ENCODE measurements at places on chromosomes 6 and 20.

DNA sequence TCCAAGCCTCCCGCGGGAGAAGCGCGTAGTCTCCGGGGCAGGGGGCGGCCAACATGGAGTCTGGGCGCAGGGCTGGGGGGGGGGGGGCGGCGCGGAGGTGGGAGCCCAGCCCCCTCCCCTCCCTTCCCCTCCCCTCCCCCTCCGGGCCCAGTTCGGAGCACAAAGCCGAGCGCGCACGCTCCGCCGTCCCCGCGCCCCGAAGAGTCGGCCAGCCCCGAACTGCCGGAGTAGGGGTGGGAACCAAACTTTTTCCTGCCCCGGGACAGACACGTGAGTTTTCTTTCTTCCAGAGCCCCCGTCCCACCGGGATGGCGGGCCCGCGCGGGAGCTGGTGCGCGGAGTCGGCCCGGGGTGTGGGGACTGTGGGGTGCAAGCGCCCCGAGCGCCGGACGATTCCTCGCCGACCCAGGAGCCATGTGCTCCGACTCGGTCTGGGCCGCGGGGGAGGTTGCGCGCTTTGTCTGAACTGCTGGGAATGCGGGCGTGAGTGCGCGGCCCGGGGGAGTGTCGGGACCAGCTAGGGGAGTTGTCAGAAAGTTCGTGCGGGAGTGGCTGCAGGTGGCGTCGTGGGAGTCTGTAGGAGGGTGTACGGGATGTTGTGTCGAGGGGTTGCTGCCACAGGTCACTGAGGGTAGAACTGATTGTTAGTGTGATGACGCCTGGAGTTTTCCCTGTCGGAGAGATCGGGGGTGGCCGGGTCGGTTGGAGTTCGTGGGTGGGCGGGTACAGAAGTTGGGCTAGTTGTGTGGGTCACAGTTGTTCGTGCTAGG is 1.2 kb downstream of the TGIF2 start:
- DNase-seq, result peak; percentile 62

- DNase-seq, result no peak
These were observed 6.0 kb downstream of the AFDN start for GRCh38 chr6:167832497-167833395.

DNA sequence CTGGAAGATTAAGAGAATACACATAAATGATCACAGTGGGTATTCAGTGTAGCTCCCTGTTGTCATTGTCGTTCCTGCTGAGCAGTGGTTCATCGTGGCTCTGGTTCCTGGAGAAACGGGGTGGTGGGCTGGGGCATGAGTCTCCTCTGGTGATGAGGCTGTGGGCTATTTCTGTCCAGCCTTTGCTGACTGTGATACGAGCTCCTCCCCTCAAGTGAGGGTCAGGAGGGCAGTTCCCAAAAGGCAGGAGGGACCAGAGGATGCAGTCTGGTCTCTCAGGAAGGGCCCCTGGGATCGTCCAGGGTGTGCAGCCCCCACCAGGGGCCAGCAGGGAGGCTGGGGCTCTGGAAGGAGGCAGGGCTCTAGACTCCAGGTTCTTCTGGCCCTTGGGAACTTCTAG is 31.1 kb upstream of the DLGAP4 start:
- no peak for DNase-seq

GRCh38 chr6:107129370-107129925 is 14.1 kb upstream of the BEND3 start:
- no peak for DNase-seq

DNA sequence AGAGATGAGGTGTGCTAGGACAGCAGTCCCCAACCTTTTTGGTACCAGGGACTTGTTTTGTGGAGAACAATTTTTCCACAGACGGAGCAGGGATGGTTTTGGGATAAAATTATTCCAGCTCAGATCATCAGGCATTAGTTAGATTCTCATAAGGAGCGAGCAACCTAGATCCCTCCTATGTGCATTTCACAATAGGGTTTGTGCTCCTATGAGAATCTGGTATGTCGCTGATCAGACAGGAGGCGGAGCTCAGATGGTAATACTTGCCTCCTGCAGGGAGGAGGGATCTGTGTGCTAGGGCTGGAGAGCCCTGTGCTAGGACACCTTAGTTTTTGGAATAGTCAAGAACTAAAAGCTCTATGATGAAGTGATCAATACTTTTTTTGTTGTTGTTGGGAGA is 2.5 kb downstream of the SMIM13 start:
- peak; percentile 65 for DNase-seq

DNA sequence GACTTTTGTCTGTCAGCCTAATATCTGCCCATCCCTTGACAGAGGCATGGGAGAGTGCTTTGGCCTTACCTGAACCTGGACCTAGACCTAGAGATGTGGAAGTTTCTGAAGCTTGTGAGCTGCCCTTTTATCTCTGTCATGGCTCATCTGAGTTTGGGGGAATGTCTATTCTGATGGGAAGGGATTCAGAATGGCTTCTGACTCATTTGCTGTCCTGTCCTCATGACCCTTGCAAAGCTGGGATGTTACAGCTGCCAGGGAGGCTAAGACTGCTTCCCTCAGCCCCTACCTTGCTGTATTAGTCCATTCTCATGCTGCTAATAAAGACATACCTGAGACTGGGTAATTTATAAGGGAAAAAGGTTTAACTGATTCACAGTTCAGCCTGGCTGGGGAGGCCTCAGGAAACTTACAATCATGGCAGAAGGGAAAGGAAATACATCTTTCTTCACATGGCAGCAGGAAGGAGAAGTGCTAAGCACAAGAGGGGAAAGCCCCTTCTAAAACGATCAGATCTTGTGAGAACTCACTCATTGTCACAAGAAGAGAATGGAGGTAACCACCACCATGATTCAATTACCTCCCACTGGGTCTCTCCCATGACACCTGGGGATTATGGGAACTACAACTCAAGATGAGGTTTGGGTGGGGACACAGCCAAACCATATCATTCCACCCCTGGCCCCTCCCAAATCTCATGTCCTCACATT is 252.2 kb downstream of the ERMARD start:
- DNase-seq, result no peak

- peak; percentile 85 for DNase-seq
These were observed 1.1 kb downstream of the SPTLC3 start for GRCh38 chr20:13009682-13010406.

DNA sequence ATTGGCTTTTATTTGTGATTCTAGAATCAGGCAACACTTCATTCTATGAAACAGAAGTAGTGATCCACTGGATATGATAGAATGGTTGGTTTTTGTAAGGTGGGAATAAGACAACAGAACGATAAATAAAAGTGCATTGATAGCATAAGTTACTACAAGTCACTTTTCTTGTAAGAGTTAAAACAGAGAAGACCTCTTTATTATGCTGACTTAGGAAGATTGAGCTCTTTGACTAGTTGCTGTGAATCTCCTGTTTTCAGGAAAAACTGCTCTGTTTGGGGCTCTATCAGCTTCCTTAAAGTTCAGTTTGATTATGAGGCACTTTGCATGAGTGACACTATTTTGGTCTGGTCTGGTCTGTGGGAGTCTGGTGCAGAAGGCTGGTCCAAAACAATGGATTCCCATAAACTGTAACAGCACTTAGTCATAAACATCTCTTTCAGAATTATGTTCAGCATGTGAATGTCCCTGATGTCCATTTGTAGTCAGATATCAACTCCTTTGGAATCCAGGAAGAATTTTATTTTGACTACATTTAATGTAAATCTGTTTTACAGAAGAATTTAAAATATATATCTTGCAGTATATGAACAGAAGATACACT is 35.0 kb upstream of the DSE start:
- no peak for DNase-seq

GRCh38 chr6:148451690-148452089 is 109.1 kb downstream of the SASH1 start:
- DNase-seq, result peak; percentile 30

- DNase-seq, result peak; percentile 91
These were observed 38.5 kb upstream of the AHI1 start for GRCh38 chr6:135535989-135536414.

DNA sequence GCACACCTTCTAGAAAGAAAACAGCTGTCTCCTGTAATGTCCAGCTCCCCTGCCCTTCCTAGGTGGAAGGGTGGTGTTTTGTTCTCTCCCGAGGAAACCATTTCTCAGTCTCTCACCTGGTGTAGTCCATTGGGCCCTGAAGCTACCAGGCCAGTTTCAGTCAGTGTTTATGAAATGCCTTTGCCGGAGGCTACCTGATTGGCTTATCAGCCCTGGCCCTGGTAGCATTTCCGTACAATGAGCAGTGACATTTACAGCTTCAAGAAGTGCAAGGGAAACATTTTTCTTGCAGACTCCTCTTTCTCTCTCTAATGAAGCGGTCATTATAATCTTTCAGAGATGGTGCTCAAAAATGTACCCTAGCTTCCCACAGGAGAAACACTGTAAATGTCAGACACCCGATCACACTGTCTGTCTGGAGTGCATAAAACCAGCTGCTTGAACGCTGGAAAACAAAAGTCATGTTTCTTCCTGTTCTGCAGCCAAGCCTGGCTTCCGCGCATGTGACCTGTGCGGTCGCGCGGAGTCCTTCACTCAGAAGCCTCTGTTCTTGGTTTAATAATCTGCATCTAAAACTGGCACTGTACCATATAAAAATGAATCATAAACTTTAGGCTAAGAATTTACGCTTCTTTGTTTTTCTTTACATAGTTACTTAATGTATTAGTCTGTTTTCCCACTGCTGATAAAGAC is 28.4 kb upstream of the SAYSD1 start:
- no peak for DNase-seq

DNA sequence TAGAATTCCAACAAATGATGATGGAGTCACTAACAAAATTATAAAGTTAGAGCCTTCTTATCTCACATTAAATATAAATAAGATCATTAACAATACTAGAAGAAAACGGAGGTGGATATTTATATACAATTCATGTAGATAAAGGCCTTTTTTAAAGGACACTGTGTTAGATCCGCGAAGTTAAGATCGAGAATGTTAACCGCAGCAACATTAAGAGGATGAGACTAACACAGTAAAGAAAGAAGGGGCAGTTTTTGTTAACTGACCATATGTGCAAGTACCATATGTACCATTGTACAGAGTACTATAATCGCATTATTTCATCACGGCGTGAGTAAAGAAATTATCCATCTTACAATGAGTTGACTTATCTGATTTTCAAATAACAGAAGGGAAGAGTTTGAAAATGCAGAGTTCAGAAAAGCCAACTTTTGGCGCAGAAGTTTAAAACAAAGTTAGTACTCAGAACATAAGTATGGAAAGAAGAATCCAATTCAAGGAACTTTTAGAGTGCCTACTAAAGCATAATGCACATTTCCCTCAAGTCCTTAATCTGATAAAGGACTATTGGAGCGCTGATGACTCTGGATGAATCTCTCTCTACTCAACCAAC is 1.4 kb downstream of the FBXL4 start:
- DNase-seq, result no peak

DNA sequence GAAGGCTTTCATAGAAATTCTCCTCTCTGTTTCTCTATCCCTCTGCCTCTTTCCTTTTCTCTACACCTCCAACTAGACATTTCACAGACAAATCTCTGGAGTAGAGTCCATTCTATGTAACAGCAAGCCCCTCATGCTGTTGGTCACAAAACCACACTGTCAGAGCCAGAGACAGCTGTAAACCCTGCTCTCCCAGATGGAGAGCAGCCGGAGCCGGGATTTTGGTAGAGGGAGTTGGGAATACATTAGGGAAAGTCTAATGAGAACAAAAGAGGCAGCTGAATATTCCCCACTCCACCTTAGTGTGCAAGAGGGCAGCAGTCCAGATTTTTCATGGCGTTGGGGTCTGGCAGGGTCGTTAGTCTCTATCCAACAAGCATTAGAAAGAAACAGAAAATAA is 68.3 kb upstream of the EDN1 start:
- DNase-seq, result no peak

DNA sequence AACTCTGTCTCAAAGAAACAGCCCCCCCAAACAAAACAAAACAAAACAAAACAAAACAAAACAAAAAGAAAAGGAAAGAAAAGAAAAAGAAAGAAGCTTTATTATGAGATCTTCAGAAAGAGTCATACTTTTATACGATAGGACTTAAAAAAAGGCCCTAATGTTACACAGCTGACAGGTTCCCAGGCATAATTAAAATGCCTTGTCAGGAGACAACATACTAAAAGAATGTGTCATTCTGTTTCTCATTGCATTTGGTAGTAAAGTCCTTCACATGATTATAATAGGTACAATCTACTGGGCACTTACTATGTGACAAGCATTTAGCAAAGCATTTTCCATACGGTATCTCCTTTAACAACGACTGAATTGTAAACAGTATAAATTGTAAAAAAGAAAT is 36.4 kb upstream of the RPN2 start:
- DNase-seq, result peak; percentile 35

DNA sequence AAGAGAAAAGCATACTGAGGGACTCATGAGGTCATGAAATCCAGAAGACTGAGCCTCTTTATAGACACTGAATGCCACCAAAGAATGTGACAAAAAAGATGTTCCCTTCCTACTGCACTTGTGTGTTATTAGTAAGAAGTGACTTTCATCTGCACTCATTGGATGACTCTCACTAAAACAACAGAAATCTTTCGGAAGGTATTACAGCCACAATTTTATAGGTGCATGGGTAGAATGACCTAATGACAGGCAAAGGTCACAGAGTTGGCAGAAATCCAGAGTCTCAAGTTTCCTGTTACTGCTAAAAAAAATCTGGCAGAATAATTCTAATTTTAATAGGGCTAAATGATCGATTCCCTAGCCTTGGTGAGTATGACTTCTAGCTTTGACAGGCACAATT is 13.3 kb downstream of the PKHD1 start:
- DNase-seq, result no peak

GRCh38 chr6:143107911-143108761 is 47.4 kb downstream of the AIG1 start:
- DNase-seq, result no peak

GRCh38 chr20:43744966-43745730 is 18.3 kb upstream of the GTSF1L start:
- DNase-seq, result no peak

DNA sequence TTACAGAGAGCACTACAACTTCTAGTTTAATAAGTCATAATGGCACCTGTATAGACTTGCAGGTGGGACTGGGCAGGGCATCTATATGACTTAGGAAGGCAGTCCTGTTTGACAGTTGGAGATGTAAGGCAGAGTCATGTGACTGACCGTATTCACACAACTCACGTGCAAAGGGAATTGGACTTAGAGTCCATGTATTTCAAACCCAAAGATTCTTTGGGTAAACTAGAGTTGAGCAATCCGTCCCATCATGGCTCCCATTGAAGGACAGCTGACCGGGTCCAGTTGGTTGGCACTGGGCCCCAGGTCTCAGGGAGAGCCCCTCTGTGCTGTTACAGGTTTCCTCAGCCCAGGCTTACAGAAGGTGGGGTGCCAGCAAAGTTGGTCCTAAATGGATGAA is 121.9 kb downstream of the ARID1B start:
- no peak for DNase-seq

- DNase-seq, result peak; percentile 68
These were observed 44.7 kb downstream of the NCOA3 start for GRCh38 chr20:47546184-47547033.

DNA sequence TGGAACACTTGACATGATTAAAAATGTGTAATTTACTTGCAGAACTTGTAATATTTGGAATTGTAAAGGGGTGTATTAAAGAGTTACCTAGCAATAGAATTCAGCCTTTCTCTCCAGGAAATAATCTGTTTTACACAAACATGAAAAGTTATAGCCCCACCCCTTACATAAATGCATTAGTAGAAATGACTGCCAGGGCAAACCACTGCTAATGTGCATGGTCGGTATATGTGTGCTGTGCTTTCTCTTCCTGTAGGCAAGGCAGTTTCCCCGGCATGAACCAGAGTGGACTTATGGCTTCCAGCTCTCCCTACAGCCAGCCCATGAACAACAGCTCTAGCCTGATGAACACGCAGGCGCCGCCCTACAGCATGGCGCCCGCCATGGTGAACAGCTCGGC is 156.5 kb downstream of the TMEM242 start:
- DNase-seq, result no peak

All from EL (cell line).